Stimulated activated CD4-positive, alpha-beta T cell treated with anti-CD3 and anti-CD28 coated beads, Interleukin-1b, Interleukin-23, amount 100 ng/mL, for 4 hours (primary cell): ENCODE measurements at places on chromosomes 4 and X.

GRCh38 chrX:121128925-121129877, 81.8 kb downstream of the GLUD2 start:
- no peak for DNase-seq

GRCh38 chr4:165721815-165722214, 151.2 kb upstream of the TLL1 start:
- DNase-seq, result no peak

GRCh38 chr4:102817613-102818268, 9.6 kb downstream of the UBE2D3 start:
- no peak for DNase-seq

DNA sequence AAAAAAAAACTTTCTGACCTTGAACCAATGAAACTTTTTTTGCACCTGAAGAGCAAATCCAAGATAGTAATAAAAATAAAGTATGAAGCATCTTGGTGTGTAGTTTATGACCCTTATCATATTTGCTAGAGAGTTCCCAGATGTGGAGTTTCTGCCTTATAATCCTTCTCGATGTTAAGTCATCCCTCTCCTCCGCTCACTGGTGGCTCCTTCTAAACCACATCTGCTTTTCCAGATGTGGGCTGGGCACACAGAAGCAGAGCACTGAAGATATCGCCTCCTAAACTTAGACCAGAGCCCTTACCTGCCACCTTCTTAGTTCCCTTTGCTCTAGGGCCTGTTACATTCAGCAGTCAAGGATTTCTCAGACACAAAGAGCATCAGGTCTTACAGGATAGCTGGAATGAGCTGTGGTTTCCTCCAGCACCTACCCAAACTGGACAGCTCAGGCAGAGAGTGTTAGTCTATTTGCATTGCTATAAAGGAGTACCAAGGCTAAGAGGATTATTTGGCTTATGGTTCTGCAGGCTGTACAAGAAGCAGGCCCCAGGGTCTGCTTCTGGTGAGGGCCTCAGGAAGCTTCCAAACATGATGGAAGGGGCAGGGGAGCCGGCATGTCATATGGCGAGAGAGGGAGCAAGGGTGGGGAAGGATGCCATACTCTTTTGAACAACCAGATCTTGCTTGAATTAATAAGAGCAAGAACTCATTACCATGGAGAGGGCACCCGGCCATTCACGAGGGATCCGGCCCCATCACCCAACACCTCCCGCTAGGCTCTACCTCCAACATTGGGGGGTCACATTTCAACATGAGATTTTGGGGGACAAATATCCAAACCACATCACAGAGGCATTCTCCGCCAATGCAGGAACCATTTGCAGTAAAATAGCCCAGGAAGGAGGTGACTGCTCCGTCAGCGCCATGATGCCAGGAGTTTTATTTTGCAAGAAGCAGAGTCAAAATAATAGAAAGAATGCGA, 75.6 kb upstream of the HELT start:
- DNase-seq, result no peak

- no peak for DNase-seq
These were observed 54.9 kb downstream of the DCTD start for GRCh38 chr4:182862141-182862875.

DNA sequence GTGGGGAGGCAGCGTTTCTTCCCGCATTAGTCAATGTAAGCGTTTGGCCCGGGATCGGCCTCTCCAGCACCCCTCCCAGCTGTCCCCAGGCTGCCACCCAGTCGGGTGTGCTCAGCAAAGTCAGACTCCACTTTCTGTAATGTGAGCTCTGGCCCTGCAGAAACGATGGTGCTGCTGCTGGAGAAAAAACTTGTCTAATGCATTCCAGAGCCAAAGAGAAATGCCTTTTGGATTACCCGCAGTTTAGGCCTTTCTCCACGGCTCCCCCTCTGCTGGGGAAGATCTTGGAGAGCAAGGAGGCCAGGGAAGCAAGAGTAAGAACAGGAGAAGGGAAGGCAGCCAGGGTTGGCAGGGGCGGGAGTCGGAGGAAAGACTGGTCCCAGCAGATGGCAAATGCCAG, 55.2 kb downstream of the ELF4 start:
- DNase-seq, result no peak

- DNase-seq, result no peak
These were observed 353.5 kb upstream of the CXorf51B start for GRCh38 chrX:146456058-146456457.

GRCh38 chrX:356385-357034, 30.2 kb downstream of the PPP2R3B start:
- no peak for DNase-seq

DNA sequence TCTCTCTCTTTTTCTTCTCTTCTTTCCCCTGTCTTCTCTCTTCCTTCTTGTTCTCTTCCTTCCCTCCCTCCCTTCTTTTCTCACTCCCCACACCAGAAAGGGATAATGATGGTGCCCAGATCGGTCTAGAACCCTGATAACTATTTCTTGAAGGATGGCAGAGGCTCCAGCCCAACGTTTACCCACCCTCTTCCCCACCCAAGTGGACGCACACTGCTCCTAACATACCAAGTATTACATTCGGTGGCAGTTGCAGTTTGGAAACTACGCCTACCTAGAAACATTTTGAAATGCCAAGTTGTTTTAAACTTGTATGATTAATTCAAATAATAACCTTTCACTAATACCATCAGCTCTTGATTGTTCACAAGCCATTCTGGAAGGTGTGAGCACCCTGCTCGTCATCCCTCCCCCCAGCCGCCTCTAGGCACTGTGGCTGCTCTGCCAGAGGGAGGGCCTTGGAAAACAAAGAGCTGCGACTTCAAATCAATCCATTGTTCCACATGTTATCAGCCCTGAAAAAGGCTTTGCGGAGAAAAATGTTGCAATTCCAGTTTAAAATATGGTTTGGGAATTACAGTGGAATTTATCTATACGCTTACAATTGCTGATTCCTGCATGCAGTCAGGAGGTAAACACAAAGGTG, 1017.5 kb upstream of the TENM3 start:
- no peak for DNase-seq

- no peak for DNase-seq
These were observed 774.0 kb upstream of the POU3F4 start for GRCh38 chrX:82734140-82734539.

DNA sequence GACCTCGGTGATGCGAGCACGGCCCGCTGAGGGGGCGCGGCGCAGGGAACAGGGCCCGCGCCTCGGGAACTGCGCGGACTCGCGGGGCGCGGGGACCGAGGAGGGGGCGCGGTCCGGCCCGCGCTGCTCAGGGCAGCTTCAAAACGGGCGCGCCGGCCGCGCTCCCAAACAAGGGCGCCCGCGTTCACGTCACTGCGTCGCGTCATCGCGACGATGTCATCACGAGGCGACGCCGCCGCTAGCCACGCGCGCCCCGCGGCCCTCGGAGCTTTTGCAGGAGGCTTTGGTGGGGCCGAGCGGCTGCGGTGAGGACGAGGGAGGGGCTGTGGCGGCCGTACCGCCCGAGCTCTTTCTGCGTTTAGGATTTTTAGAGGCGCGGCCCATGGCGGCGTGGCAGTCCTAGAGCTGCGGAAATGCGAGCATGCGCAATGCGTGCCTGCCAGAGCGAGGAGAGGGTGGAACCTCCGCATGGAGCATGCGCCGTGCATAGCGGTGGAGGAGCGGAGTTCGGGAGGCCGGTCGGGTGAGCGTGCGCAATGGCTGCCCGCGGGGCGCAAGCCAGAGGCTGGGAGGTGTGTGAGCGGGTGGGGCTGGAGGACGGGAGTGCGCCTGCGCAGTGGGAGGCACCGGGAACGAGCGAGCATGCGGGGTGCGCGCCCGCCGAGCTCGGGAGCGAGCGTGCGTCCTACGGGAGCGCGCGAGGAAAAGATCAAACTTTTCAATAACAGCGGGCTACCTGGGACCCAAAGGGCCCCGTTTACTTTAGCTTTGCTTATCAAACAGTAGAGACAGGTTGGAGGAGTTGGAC, at the start of gene PPP2R3B:
Gene PPP2R3B (minus strand): TSS at position 140 of the 808 bp plus-strand sequence. CDS start 216 bp downstream, outside the sequence.
- peak; percentile 98 for DNase-seq

- DNase-seq, result no peak
These were observed 1499.7 kb upstream of the AGA start for GRCh38 chr4:178941975-178942374.

DNA sequence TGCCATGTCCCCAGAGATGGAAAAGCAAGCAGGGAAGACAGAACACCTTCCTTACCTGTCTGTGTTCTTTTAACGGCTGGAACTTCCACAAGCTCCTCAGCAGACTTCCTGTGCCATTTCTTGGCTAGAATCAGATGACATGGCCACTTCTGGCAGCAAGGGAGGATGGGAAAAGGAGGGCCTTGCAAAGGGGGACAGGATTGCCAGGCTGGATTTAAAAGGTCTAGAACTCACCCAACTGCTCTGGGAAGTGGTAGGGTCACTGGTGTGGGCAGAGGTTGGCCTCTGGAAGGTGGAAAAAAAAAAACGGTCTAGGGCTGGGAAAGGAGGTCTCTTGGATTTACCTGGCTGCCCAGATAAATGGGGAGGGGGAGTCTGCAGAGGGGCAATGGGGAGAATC, 1.6 kb upstream of the USP11 start:
- no peak for DNase-seq

GRCh38 chr4:121654738-121655137, 42.0 kb downstream of the ANXA5 start:
- no peak for DNase-seq

GRCh38 chrX:81121513-81122363, 80.0 kb downstream of the HMGN5 start:
- DNase-seq, result peak; percentile 75

- DNase-seq, result no peak
These were observed 3.7 kb downstream of the SHOX start for GRCh38 chrX:633985-634958.

GRCh38 chr4:36990128-36990872, 254.2 kb upstream of the NWD2 start:
- DNase-seq, result no peak

GRCh38 chr4:3145234-3145924, 70.9 kb downstream of the HTT start:
- no peak for DNase-seq

DNA sequence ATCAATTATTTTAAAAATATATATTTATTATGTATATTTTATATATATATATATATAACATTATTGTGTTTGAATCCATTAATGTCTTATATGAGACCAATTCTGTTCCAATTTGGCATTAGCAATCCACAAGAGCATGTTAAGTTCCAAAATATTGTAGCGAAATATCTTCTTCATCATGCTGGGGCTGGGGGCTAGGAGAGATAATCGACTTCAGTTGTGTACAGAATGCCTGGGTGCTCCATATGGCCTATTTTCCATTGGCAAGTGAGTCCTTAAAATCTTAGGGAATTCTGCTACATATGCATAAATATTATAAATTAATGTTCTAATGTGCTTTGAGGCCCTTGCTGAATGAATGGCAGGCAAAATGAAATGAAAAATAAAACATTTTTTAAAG, 117.7 kb downstream of the PCDH7 start:
- no peak for DNase-seq

GRCh38 chrX:41823402-41823801, 99.4 kb downstream of the GPR82 start:
- DNase-seq, result no peak

GRCh38 chr4:111689214-111689613, 456.0 kb upstream of the FAM241A start:
- DNase-seq, result no peak

DNA sequence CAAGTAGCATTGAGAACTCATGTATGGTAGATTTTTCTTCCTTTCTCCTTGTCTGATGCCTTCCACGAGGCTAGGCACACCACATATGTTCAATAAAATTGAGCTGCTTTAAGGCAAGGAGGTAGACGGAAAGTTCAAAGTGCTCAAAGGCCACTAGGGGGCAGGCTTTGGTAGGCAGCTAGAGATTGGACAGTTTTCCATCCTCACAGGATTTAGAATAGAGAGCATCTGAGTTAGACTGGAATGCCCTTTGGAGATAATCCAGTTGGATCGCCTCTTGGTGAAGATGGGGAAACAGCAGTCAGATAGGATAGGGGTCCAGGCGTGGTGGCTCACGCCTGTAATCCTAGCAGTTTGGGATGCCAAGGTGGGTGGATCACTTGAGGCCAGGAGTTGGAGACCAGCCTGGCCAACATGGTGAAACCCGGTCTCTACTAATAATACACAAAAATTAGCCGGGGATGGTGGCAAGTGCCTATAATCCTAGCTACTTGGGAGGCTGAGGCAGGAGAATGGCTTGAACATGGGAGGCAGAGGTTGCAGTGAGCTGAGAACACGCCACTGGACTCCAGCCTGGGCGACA, 30.4 kb downstream of the ELF4 start:
- peak; percentile 51 for DNase-seq

GRCh38 chr4:147578593-147578992, 38.6 kb upstream of the TMEM184C start:
- DNase-seq, result no peak
